ENCODE measurements at places on chromosomes 2 and 18.

GRCh38 chr2:146818122-146818521, 1026.7 kb upstream of the ACVR2A start:
- DNase-seq = no peak

- DNase-seq = no peak
Measured at GRCh38 chr18:69585696-69586095, 185.0 kb downstream of the DOK6 start.

DNA sequence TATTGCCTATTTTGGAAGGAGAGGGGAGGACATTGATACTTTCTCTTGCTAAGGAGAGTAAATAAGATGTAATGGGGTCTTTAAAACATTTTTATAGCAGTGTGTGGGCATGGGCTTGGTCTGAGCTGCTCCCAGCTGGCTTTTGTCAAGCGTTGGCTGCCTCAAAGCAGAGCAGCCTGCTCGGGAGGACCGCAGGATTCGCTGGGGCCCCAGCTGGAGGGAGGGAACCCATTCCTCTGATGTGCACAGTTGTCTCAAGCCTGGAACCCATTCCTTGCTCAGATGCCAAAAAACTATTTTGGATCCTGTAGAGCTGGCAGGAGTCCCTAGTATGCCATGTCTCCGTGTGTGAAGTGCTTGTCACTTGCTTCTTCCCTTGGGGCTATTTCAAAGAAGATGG, 59.4 kb upstream of the RMDN2 start:
- no peak for DNase-seq

DNA sequence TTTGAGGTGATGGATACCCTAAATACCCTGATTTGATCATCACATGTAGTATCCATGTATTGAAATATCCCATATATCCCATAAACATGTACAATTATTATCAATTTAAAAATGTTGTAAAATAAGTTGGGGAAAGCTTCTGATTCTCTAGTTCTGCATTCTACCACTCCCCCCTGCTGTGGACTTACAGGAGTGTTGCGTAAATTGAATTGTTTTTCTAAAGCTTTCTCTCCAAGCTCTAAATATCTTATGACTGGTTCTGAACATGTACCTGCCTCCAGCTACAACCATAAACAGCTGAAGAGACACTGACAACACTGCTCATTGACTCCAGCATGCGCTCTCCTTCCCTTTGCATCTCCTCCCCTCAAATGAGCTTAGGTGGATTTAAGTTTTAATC, 145.2 kb downstream of the MGAT5 start:
- no peak for DNase-seq

DNA sequence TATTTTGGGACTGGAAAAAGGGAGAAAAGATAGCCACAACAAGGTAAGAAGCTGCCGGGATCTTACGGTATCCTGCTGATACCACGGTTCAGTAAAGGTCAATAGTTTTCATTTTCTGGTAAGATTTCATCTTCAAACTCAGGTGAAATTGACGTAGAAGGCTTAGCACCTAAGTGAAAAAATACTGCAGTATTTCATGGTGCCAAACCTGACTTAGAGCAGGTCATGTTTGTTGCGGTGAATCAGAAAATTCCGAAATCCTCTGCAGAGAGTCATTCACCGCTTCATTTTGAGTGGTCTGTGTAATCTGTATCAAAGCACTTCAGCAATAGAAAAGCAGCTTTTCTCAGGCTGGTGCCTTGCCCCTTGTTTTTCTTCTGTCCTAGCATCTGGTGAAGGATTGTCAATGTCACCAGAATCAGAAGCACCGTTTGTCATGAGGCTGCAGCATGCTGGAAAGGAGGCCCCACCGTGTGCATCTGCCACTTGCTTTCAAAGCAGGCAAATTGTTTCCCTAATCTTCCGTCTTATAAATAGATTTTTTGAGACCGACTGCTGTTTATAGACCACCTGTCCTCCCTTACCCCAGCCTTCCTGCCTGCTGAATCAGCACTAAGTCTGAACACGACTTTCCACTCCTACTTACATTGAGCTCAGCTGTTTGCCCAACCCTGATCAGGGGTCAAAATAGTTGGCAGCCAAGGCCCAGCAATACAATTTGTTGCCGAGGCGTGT, 156.3 kb downstream of the EML6 start:
- no peak for DNase-seq

DNA sequence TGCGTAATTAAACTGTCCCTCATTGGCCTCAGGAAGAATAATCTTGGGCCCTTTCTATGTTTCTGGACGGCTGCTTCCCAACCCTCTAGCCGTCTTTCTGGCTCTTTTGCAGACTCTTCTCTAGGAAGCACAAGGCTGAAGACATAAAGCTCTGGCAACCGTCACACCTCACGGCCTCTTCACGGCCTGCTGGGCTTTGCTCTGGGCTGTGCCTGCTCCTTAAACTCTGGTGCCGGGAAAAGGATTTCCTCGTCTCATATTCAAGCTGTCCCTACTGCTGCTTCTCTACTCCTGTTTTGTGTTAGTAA, 36.0 kb upstream of the WIPF1 start:
- DNase-seq = no peak

GRCh38 chr18:49340446-49340845, 120.0 kb downstream of the DYM start:
- no peak for DNase-seq

DNA sequence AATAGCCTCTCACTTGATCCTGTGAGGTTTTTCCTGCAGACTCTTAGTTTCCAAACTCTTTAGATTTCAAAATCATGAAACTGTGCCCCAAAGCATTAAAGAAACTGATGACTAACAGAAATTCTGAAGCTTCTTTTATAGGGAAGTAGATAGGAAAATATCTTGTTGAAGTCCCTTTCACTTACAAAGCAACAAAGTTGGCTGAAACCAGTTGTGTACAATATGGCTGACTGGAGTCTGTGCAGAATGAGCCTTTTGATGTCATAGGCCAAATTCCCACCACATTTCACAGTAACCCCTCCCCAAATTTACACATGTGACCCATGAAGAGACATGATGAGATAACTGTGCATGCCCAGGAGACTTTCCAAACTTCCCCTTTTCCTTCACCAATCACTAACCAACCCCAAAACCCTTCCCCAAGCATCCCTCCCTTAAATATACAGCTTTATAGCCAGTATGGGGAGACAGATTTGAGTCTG, 61.7 kb upstream of the NCK2 start:
- no peak for DNase-seq

DNA sequence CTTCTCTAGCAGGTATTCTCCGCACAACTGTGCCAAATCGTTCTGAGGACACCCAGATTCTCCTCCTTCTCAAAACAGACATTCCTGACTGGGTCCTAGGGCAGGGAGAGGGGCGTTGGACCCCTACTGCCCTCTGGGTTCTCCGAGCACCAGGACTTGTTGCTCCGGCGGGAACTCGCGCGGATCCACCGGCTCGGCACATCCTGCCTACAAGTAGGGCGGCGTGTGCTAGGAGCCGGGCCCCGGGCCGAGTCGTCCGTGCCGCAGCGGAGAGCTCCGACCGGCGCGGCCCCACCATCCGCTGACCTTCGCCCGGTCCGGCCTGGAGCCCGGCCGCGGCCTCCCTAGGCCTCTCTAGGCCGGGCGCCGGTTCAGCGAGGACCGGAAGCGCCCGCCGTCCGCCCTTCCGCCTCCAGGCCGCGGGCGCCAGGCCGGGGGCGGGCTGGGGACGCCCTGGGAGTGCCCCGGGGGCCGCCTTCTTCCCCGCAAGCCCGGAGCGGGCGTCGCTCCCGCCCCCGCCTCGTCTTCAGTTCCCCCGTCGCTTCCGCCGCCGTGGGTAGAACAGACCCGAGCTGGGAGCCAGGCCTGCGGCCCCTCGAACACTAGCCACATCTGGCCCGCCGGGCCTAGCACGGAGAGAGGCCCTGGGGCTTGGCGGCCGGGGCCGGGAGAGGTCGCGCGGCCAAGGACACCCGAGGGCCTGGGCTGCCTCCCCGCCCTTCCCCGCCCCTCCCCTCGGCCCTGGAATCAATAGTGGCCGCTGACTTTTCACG, 7.6 kb upstream of the ONECUT2 start:
- DNase-seq = no peak

- no peak for DNase-seq
Measured at GRCh38 chr2:233056961-233057605, 3.1 kb upstream of the INPP5D start.

DNA sequence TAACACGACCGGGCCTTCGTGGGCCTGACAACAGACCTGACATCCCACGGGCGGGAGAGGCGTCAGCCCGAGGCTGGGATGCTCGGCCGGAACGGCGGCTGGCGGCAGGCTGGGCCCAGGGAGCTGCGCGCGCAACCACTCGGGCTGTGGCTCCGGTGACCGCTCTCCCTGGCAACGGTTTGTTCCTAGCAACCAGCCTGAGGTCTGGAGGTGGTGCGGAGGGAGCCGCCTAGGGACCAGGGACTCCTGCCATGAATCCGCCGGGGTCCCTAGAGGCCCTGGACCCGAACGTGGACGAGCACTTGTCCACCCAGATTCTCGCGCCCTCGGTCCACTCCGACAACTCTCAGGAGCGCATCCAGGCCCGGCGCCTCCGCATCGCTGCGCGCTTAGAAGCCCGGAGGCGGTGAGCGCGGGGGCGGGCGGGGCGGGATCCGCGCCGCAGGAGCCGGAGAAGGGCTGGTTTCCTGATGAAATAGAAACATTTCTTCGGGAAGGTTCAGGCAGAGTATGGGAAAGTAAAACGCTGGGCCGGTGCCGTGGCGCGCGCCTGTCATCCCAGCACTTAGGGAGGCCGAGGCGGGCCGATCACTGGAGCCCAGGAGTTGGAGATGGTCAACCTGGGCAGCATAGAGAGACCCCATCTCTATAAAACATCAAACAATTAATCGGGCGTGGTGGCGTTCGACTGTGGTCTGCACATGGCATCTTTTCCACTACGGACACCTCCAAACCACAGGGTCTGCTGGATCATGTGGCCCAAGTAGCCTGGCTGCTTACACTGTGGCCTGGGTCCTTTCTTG, at the start of gene DRC1:
Gene DRC1, plus strand, starts transcription at position 182 of the 803 bp plus-strand sequence. Its CDS starts 70 bp downstream, at position 252.
- no peak for DNase-seq

- DNase-seq = no peak
Measured at GRCh38 chr2:230748087-230748486, 35.4 kb downstream of the CAB39 start.

DNA sequence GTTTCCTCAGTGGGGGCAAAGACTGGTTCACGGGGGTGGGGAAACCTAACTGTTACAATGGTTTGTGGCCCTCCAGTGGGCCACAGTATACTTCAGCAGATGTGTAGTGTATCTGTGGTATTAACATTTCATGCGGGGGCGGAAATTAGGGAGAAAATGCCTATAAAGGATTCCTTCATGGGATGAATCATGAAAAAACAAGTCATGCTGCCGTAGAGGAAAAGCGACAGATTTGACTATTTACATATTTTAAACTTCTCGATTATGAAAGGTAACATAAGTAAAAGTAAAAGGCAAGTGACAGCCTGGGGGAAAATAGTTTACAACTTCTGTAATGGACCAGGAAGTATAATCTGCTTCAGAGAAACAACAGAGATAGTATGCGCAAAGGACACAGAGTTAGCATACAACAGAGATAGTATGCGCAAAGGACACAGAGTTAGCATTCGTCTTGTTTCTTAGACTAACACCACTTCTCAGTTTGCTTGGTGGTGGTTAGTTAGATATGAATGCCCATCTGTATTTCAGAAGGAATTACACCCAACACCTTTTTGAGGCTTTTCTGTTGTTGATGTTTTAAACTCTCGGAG, 41.1 kb downstream of the MRPS9 start:
- no peak for DNase-seq

- DNase-seq = no peak
Measured at GRCh38 chr2:97774425-97774824, 61.0 kb downstream of the ZAP70 start.

DNA sequence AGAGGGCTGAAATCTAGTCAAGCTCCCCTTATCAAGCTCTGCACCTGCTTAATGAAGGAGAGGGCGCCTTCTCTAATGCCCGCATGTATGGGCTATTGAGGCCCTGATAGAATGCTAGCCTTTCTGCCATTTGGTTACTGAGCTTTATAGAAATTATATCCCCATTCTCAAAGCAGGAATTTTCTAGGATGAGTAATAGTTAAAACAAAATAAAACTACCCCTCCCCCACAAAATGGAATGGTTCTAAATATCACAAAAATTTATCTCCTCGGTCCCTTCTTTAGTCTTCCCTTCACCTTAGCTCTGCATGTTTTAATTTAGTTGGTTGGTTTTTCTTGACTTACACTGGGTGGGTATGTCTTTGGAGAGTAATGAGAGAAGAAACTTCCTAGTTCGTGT, 37.7 kb downstream of the CD28 start:
- DNase-seq = no peak

GRCh38 chr2:143553261-143553660, 424.0 kb downstream of the ARHGAP15 start:
- no peak for DNase-seq

DNA sequence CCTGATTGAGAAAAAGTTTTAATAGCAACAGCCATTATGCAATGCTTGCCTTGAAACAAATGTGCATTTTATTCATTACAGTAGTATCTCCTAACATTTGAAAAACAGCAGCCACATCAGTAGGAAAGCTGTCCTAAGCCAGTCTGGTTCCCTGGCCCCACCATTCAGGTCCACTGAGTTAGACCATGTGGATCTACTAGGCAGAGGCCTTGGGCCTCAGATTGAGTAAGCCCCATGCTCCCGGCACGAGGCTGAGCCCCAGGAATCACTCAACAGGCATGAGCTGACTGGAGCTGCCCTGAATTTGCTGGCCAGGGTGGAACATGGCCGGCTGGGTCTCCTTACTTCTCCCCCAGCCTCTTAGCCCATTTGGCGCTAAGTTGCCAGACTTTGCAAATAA, 103.4 kb downstream of the ZFP36L2 start:
- DNase-seq = no peak

- no peak for DNase-seq
Measured at GRCh38 chr2:176122683-176123410, at the start of gene HOXD9. HOXD9 (plus strand) TSS chr2:176122719; CDS start chr2:176122769, 50 bp downstream.

DNA sequence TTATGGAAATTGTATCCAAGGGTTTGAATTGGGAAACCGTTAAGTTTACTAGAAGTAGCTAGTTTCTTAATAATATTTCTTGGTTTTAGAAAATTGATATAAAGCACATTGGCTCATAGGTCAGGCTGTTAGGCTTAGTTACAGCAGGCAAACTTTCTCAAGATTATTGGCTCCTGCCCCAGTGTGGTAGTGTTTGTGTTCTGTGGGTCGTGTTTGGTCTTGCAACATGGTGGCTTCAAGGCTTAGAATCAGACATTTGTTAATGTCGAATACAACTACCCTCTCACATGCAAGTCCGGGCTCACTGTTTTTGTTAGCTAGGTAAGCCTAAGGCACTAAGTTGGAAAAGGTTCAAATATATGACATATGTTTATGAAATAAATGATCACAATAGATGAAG, 19.6 kb downstream of the CERS6 start:
- no peak for DNase-seq

- DNase-seq = no peak
Measured at GRCh38 chr2:232927032-232927792, 57.1 kb downstream of the SNORC start.

DNA sequence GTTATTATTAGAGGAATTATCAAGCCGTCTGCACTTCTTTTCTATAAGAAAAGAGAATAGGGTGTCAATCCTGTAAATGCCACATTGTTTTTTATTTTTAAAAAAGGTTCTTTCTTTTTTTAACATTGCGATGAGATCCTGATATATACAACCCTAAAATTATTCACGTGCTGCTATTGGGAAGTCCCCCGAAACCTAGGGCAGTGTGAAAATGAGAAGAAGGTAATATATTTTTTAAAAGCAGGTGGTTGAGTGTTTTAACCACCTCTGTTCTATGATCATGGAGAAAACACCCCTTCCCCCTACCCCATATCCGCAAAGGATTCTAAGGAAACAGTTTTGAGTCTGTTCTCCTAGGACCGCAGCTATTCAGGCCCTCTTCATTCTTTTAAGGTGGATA, 94.5 kb upstream of the KLHL14 start:
- no peak for DNase-seq

Data from activated T-helper 1 cell treated with anti-CD3 and anti-CD28 coated beads, Interleukin-2, amount 50 U/mL, for 16 hours (primary cell).